ENCODE measurements at places on chromosomes 4 and X.

GRCh38 chr4:156512622-156513021, 459.0 kb downstream of the PDGFC start:
- no peak for DNase-seq

DNA sequence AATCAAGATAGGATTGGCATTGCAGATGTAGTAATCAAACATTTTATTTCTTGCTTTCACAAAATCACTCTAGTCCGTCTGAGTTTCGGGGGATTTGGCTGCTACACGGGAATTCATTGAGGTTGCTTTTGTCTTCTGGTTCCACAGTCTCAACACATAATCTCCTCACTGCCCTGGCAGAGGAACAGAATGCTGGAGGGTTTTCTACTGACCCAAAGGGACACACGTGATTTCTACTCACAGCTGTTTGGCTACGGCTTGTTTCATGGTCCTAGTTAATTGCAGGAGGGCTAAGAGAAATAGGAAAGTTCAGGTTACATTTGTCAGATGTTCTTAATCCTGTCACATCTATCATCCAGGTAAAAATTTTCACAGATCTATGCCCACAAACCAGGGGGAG, 1811.6 kb downstream of the ARAP2 start:
- no peak for DNase-seq

- no peak for DNase-seq
Observed at GRCh38 chrX:71604141-71604540, 14.2 kb downstream of the CXCR3 start.

GRCh38 chr4:98608356-98608755, 50.1 kb downstream of the TSPAN5 start:
- no peak for DNase-seq

DNA sequence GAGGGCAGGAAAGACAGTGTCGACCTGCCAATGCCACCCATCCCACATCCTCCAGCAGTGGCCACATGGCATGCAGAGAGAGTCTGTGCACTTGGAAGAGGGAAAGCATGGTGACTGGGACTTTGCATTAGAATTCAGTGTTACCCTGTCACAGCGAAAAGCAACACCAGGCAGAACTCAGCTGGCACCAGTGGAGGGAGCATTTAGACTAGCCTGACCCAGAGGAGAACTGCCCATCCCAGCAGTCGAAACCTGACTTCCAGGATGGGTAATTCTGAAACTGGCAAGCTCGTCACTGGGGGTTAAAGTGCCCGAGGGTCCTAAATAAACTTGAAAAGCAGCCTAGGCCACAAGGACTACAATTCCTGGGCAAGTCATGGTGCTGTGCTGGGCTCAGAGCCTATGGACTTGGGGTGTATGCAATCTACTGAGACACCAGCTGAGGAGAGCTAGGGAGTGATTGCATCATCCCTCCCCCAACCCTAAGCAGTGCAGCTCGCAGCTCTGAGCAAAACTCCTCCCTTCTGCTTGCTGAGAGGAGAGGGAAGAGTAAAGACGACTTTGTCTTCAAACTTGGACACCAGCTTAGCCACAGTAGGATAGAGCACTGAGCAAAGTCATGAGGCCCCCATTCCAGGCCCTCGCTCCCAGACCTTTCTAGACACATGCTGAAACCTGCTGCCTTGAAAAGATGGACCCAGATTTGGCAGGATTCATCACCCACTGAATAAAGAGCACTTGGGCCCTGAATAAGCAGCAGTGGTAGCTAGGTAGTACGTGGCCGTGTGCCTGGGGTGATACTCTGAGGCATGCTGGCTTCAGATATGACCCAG, 68.8 kb downstream of the DDX60L start:
- no peak for DNase-seq

DNA sequence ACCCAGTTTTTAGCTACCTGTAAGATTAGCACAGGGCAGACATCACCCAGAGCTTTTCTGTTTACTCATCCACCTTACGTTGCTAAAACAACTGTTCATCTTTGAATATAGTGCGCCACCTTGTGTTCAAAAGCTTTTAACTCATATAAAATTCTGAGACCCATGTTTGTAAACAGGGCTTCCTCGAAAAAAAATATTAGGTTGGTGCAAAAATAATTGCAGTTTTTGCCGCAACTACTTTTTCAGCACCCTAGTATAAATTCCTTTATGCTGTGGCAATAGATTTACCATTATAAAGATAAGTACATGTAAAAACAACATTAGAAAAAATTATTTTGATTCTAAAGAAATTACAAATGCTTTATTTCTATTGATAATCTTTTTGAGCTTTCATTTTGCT, 147.9 kb downstream of the LRBA start:
- DNase-seq: no peak

- no peak for DNase-seq
Observed at GRCh38 chr4:43014256-43014655, 121.7 kb downstream of the GRXCR1 start.

- no peak for DNase-seq
Observed at GRCh38 chrX:11970578-11971359, 167.5 kb upstream of the FRMPD4 start.

DNA sequence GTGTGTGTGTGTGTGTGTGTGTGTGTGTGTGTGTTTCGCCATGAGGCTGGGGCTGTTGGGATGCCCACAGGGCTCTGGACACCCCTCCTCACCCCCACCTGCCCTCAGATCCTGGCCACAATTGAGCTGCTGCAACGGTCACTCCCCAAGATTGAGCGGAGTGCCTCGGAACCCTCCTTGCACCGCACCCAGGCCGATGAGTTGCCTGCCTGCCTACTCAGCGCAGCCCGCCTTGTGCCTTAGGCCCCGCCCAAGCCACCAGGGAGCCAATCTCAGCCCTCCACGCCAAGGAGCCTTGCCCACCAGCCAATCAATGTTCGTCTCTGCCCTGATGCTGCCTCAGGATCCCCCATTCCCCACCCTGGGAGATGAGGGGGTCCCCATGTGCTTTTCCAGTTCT, 10.2 kb downstream of the ARAF start:
- no peak for DNase-seq

DNA sequence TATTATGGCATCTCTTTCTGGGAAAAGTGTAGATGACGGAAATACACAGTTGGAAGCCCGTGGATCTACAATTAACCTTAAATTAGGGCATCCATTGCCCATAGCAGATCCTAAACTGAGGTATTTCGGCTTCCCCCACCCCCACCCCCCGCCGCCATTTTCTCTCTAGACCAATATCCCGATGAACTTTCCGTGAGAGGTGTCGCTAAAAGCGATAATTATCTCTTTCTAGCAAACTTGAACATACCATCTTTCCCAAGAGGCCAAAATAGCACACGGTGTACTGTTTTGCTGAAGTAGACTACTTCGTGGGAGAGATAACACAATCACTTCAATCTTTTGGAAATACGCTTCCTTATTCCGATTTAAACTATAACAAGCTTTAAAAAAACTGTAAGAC, 554 bp downstream of the KLHL15 start:
- DNase-seq: no peak

- no peak for DNase-seq
Observed at GRCh38 chrX:149374751-149375150, 130.4 kb downstream of the IDS start.

DNA sequence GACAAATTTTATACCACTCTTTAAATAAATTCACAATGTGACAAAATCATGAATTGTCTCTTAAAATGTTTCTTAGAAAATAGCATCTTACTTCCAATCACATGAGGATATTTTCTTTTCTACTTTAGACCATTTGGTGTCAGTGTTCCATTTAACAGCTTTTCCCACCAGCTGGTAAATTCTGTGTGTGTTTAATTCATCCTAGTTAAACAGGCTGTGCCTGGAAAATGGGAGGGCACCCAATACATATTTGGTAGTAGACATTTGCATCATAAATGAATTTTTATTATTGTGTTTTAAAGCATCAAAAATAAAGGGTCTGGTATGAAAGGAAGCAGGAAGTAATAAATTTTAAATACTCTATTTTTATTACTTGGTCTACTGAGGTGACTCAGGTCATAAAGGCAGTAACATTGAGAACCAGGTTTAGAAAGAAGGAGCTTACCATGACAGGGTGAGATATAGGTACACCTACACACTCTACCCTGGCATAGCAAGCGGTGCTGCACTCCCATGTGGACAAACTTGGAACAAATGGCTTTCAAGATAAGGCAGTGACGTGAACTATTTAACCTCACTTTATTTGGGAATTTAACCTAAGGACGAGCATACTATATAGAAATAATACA, 344.5 kb downstream of the BMPR1B start:
- DNase-seq: no peak

DNA sequence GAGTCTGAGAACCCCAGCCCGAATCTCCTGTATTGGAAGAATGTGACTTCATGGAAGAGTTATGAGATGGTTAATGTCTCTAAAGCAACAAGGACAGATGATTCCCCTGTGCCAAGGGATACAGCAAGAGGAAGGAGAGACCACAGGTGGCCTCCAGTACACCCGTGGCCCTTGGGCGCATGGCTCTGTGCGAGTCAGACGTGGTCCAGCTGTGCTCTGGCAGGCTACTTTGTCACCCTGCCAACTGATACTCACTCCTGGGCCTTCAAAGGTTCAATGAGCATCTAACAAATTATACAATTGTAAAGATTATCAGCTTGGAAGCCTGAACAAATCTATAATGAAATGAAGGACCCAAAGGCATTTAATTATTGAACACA, 71.7 kb downstream of the NYX start:
- no peak for DNase-seq

- no peak for DNase-seq
Observed at GRCh38 chr4:185500035-185500434, 28.5 kb upstream of the CCDC110 start.

- DNase-seq: no peak
Observed at GRCh38 chr4:73259571-73260090, 1.0 kb upstream of the ANKRD17 start.

DNA sequence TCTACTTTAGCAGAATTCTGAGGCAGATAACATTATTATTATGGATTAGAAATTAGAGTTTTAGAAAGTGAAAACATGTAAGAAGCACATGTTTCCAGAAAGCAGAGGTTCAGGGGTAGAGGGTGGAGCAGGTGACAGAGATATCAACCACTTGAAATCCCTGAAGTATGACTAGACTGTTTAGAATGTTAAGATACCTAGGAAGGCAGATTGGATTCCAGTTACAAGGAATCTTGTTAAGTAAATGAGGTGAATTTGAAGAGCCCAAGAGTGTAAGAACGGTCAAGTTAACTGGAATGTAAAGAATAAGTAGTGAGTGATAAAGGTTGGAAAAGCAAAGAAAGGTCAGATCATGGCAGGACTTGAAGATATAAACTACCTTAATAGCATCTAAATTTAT, 37.6 kb downstream of the ARSJ start:
- no peak for DNase-seq

DNA sequence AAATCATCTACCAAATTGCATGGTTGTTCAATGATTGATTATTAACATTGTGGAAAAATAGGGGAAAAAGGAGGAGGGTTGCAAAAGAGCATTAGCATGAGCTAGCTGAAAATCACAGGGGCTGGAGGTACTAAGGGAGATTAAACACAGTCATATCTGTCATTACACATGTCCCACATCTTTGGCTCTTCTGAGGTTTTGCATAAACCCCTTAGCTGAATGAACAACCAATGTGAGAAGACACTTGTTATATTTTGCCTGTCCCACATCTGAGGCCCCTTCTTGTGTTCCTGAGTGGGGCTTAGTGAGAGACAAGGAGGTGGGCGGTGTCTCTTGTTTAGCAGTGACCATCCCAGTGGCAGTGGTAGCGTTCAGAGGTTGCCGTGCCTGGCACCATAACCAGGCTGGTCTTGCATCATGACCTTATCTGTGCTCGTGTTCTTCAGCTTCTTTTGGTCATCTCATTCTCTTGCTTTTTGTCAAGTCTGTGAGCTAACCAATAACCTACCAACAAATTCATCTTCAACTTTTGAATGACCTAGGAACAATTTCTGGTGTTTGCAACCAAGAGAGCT, 95.6 kb downstream of the MID1IP1 start:
- DNase-seq: no peak

GRCh38 chr4:163558539-163559044, 64.1 kb downstream of the TMA16 start:
- DNase-seq: no peak

DNA sequence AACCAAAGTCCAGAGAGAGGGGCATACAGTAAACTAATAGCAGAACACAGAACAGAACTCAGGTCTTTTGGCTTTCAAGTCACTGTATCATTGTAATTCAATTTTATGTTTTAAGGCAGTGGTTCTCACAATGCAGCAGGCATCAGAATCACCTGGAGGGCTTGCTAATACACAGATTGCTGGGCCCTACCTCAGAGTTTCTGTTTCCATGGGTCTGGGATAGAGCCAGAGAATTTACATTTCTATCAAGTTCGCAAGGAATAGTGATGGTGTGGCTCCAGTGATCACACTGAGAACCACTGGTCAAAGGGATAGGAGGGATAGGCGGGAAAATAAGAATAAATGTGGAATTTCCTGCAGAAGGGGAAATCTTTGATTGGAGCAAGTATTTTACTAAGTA, 36.7 kb downstream of the LANCL3 start:
- DNase-seq: no peak

GRCh38 chrX:72306851-72307645, 1.3 kb upstream of the CITED1 start:
- no peak for DNase-seq

DNA sequence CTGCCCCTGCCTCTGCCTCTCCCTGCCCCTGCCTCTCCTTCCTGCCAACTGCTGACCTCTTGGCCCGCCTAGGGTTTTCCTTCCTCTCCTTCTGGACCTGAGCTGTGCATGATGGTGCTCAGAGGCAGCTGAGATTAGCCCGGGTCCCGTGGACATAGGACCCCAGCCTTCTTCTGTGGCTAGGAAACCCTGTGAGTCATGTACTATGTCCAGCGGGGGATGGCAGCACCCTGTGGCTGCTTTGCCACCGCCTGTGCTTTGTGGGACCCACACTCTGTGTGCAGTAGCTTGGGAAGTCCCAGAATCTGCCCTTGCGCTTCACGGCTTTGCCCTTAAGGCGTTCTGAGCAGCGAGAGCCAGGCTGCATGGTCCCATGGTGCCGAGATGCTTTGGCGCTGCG, 105.5 kb upstream of the PSAPL1 start:
- DNase-seq: no peak

DNA sequence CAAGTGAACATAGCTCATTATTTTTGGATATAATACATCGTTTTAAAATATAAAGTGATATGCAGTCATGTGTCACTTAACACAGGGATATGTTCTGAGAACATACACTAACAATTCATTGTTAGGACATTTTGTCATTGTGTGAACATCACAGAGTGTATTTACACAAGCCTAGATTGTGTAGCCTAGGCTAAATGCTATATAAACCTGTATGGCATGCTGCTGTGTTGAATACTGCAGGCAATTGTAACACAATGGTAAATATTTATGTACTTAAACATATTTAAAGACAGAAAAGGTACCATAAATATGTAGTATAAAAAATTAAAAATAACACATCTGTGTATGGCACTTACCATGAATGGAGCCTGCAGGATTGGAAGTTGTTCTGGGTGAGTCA, 44.9 kb upstream of the GPRIN3 start:
- no peak for DNase-seq

GRCh38 chrX:18885328-18886004, 98.4 kb downstream of the PHKA2 start:
- DNase-seq: no peak

- no peak for DNase-seq
Observed at GRCh38 chr4:112213856-112214255, 17.7 kb upstream of the AP1AR start.

- DNase-seq: no peak
Observed at GRCh38 chr4:70868778-70869177, 29.1 kb upstream of the GRSF1 start.

- no peak for DNase-seq
Observed at GRCh38 chr4:101232074-101232776, 115.1 kb downstream of the PPP3CA start.

GRCh38 chrX:135185795-135186443, 14.7 kb upstream of the CT55 start:
- DNase-seq: no peak
